ENCODE measurements at places on chromosomes 3 and 15.

- no peak for DNase-seq
Measured at GRCh38 chr3:127004641-127005397, 21.9 kb downstream of the PLXNA1 start.

DNA sequence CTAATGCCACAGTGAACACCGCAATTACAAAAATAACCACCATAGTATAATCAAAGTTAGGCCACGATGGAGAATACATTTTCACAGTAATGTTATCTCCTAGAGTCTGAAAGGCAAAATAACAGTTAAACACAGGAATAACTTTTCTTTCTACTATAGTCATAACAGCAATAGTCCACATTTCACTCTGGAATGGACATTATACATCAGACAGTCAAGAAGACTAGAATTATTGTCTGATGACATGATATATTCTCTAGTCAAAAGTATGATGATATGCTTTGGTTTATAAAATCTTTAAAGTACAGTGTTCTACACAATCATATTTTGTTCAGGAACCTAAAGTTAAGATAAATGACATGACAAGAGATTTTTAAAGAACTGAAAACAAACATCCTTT is 18.0 kb downstream of the SPPL2A start:
- no peak for DNase-seq

DNA sequence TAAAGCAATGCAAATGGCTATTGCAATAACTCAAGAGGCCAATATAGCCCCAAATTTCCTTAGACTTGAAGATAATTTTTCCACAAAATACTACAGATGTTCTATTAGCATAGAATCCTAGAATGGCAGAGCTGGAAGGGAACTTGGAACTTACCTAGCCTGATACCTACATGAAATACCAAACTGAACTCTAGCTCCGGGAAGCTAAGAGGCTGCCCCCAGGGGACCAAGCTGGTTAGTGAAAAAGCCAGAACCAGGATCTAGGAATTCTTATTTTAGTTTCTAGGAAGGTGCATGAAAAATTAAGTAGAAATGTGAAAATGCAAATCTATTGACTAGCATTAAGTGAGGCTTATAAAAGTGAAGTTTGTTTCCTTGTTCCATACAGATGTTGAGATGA is 256.0 kb upstream of the CBLB start:
- DNase-seq = no peak

DNA sequence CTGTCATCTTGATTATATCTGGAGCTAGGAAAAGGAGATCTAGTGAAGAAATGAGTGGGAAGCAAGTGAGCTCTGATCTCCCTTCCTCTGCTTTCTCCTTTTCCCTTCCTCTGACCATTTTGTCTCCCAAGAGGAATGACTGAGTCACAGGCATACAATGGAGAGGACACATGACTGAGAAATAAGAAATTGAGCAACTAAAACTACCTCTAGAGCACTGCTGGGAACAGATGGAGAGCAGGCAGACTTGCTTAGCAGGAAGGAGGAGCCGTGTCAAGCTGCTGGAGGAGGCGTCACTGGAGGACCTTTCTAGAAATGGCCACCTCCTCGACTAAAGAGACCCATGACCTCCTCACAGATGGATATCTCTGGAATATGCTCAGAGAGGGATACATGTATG is 66.9 kb upstream of the MYO5C start:
- no peak for DNase-seq

- no peak for DNase-seq
Measured at GRCh38 chr15:71082803-71083202, 32.5 kb upstream of the THSD4 start.

GRCh38 chr3:45041666-45042065 is 15.6 kb downstream of the CLEC3B start:
- no peak for DNase-seq

- DNase-seq = no peak
Measured at GRCh38 chr15:31102374-31103342, 1.1 kb upstream of the TRPM1 start.

DNA sequence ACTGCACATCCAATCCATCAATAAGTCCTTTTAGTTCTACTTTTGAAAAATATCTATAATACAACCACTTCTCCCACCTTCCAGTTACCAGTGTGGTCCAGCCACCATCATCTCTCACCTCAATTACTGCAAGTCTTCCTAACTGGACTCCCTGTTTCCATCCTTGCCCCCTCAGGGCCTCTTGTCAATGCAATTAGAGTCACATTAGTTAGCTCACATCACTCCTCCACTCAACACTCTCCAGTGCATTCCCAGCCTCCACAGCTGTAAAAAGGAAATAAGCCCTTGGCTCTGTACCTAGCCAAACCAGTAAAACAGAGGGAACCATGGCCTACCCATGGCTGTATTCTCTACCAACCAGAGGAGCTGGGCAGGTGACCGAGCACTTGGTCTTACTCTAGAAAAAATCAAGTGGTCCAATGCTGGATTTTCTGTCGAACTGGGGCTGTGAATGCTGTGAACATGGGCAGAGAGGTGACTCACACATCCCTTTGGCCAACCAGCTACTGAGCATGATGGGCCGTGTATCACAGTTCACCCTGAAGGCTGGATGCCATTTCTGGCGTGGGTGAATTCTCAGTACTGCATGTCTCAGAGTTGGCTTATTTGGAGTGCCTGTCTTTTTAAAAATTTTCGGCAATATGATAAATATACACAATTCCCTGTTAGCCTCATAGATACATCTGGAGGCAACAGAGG is 62.5 kb upstream of the C15orf61 start:
- no peak for DNase-seq

GRCh38 chr3:175432376-175433025 is 573.4 kb downstream of the NAALADL2 start:
- DNase-seq = no peak

DNA sequence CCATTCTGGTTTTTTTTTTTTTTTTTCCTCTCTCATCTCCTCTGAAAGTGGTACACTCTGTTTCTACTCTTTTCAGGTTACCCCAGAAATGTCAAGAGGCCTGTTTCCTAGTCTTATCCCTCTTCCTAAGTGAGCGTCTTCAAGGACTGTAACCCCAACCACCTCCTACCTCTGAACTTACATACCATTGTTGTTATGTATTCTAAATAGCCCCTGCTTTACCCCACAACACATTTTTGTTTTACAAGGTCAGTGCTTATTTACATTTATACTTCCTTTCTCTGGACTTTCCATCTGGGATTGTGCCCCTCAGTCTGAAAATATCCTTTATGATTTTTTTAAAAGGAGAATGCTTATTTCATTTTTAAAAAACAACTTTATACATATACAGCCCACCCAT is 38.8 kb downstream of the PTH1R start:
- DNase-seq = no peak

DNA sequence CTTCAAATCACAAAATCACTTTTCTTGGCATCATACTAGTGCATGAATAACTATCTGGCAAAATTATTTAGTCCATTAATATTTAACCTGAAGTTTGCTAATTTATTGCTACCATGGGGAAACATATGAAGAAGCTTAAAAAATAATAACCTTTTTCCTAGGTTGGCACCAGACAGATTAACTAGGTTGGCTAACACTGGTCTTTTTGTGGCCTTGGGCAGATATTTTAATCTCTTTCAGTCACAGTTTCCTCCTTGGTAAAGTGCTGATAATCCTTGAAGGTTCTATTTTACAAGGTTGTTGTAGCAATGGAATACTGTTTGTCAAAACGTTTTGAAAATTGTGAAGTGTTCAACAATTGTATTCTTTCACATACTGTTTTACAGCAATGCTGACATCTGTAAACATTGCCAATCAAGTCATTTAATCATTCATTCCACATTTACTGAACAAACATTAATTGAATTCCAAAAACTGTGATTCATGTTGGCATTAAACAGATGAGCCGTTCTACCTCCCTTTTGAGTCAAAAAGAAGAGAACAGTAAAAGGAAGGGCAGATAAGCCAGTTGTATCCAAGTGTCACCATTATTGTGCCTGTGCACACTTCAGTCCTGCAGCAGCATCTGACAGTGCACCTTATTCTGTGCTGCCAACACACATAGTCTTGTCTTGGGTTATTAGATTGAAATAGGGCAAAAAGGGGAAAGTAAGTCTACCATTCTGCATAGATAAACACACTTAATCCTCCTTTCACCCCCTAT is 21.9 kb downstream of the EPHA6 start:
- no peak for DNase-seq

DNA sequence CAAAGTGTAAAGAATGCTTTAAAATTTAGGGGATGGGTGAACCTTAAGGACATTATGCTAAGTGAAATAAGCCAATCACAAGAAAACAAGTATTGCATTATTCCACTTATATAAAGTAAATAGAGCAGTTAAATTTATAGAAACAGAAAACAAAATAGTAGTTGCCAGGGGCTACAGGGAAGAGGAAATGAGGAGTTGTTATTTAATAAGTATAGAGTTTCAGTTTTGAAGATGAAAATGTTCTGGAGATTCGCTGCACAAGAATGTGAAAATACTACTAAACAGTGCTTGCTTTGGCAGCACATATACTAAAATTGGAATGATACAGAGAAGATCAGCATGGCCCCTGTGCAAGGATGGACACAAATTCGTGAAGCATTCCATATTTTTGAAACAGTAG is 32.0 kb downstream of the DNAH12 start:
- DNase-seq = no peak

- no peak for DNase-seq
Measured at GRCh38 chr3:87426918-87427317, 150.5 kb upstream of the POU1F1 start.

DNA sequence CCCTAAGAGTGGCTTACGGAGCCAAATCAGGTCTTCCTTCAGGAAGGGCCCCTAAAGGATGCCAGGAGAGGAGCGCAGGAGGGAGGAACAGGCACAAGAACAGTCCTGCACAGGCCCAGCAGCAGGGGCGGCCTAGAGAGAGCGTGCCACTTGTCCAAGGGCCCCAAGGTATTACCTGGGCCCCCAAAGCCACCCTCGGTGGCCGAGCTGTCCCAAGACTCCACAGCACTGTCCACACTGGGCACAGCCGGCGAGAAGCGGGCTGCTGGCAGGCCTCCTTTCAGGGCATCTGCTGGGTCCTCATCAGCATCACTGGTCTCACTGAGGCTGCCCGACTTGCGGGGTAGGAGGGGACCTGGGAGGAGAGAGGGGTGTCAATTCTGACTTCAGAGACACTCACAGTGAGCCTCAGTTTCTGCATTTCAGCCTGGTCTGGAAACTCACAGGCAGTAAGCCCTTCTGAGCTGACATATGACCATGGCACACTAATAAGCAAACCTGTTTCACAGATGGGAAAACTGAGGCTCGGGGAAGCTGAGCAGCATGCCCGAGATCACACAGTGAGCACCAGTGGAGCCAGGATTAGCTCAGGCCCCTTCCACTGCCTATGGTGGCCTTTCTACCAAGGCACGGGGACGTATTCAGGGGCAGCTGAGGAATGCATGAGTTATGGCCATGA is 33.4 kb downstream of the GRIP2 start:
- no peak for DNase-seq

- no peak for DNase-seq
Measured at GRCh38 chr15:79960502-79961212, 10.3 kb downstream of the BCL2A1 start.

DNA sequence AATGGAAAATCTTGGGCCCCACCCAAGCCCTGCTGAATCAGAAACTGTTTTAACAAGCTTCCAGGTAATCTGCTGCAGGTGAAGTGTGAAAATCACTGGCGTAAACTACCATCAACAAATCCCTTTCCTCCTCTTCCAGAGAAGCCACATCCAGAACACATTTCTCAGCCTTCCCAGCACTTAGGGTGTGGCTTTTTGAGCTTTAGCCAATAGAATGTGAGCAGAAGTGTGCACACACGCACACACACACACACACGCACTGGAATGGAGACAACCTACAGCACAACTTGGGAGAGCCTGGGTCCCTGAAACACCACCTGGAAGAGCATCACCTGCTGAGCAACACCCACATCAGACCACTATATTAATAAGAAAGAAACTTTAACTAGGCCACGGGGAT is 98.6 kb downstream of the OSBPL10 start:
- no peak for DNase-seq

DNA sequence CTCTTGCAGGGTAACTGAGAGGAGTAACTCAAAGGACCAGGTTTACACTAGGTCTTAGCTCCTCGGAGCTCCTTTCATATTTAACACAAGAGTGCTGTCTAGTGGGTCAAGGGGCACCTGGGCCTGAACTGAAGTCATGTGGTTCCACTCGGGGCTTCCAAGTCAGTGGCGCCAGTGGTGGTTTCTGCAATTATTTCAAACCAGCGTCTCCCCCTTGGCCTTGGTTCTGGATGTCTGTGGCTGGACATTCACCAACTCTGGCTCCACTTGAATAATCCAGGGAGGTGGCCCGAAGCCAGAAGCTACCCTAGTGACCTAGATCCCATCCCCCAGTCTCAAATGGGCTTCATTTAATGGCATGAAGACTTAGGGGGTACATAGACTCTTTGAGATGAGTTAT is 144.3 kb upstream of the ADAMTS9 start:
- DNase-seq = no peak

GRCh38 chr3:165920984-165921383 is 83.8 kb upstream of the BCHE start:
- DNase-seq = no peak

- no peak for DNase-seq
Measured at GRCh38 chr3:49277383-49277775, 347 bp upstream of the C3orf62 start.

DNA sequence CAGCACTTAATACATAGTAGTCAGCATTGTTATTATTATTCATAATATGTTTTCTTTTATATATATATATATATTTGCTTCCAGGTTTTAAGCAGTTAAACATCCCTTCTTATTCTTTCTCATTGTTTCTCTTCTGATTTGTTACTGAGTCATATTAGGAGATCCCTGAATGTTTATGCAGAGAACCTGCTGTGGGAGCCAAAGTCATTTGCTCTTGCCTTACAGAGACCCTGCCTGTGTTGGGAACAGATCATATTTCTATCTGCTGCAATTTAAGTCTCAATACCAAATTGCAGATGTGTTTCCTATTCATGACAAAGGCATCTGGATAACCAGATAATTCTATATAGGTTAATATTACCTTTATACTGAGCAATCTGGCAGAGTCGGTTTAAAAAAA is 323.0 kb upstream of the UMPS start:
- no peak for DNase-seq

- no peak for DNase-seq
Measured at GRCh38 chr3:159783780-159784742, 204.6 kb upstream of the IL12A start.

GRCh38 chr15:79916502-79917132 is 19.8 kb upstream of the MTHFS start:
- DNase-seq = no peak

DNA sequence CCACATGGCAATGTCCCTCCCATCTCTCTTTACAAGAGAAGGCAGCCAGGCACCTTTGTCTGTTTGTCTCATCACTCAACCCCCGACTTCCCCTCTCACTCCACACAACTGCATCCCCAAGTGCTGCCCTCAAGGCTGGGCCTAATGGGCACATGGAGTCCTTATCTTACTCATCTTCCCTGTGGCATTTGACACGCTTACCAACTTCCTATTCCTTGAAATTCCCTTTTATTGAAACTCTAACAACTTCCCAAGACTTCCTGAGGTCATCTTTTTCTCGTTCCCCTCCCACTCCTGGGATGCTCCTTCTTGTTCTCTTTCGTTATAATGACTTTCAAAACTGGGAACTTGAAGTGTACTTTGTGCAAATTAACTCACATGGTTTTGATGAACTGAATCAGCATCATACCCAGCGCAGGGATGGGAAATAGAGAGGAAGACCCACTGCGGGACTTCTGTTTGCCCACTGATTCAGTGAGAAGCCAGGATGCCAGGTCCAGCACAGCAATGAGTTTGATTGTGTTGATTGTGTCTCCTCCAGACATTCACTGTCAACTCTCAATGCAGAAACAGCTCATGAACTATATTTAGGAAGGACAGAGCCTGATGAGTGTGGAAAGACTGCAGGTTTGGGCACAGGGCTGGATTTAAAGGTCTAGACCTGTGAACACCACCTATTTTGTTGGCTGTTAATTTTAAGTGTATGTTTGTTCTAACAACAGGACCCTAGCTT is 104.7 kb upstream of the TNIK start:
- no peak for DNase-seq
